ENCODE measurements at places on chromosomes 6 and 20. TPM values are rescaled to one million over a fixed set of nuclear protein-coding genes. Genes with fewer than 3 reads are reported as not detected.

The EFCAB8 gene
- not detected for polyA plus RNA-seq

DNA sequence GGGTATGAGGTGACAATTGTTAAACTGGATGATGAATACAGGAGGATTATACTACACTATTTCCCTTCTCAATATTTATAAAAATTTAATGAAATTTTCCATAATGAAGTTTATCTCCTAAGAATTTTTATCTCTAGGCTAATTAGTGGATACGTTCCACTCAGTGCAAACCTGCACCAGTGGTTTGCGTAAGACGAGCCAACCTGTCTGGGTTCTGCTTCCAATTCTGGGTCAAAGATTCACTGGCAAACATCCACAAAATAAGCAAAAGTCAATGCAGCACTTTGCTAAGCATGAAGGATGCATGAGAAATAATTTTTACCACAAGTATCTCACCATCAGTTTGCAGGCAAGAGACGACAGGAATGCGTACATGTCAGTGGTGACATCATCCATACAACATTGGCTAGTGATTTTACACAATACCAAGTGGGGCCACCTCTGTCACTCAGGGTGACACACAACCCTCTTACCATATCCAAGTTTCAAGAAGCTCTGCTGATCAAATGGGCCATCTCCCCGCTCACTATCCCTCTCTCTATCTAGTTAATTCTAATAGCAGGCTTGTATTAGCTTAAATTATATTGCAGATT, 51.7 kb downstream of the FAM50B start:
- DNase-seq, result no peak

DNA sequence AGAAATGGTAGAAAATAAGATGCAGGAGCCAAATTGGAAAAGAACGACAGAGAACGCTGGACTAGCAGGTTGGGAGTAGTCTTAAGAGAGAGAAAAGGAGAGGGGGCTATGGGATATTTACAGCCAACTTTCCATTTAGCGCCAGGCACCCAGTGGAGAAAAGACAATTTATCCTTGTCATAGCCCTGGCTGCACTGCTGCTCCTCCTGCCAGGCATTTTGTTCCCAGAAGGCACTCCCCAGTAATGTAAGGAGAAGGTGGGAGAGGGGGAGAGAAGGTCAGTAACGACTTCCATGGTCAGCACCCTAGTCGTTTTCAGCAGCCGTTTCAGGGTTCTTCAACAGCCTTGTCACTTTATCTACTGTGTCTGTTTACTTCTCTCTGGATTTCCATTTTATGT, 159.0 kb downstream of the TRMT11 start:
- DNase-seq, result no peak

The SOBP gene
- polyA plus RNA-seq, result 10.4 TPM

The MCM8 gene
- 2.9 TPM for polyA plus RNA-seq

The TSBP1 gene
- polyA plus RNA-seq, result not detected

All from right cardiac atrium (tissue), 5 donors.